ENCODE measurements at places on chromosomes 3 and 15.

DNA sequence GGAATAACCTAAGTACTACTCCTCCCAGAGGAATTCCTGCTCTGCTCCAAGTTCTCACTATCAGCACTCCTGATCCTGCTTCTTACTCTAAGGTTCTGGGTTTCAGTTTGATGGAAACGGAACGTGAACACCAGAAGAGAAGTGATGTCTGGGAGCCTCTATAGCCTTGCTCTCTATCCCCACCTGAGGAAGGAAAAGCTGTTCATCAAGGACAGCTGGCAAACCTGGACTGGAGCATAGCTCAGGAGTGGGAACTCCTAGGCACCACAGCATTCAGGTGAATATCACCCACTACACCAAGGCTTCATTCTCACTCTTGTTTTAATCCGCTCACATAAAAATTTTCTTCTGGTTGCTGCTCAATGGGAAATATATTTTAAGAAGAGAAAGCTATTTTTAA lies 13.0 kb upstream of the CADPS start:
- no peak for DNase-seq

DNA sequence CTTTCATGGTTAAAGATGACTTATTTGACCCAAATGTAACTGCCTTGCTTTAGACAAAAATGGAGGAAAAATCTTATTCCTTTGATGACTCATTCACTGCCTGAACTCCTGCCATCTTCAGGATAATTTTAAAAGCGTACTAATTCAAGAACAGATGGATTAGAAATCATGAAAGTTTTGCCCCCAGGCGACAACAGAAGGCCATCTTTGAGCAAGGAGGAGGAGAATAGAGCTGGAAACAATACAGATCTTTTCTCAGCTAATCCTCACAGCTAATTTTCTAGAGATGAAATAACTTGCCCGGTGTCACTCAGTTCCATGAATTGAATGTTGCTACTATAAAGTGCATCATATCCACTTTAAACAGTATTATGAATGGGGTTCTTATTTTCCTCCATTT lies 324.7 kb upstream of the RARB start:
- DNase-seq: no peak

- no peak for DNase-seq
These were observed 212.7 kb downstream of the PDZRN3 start for GRCh38 chr3:73411993-73412392.

DNA sequence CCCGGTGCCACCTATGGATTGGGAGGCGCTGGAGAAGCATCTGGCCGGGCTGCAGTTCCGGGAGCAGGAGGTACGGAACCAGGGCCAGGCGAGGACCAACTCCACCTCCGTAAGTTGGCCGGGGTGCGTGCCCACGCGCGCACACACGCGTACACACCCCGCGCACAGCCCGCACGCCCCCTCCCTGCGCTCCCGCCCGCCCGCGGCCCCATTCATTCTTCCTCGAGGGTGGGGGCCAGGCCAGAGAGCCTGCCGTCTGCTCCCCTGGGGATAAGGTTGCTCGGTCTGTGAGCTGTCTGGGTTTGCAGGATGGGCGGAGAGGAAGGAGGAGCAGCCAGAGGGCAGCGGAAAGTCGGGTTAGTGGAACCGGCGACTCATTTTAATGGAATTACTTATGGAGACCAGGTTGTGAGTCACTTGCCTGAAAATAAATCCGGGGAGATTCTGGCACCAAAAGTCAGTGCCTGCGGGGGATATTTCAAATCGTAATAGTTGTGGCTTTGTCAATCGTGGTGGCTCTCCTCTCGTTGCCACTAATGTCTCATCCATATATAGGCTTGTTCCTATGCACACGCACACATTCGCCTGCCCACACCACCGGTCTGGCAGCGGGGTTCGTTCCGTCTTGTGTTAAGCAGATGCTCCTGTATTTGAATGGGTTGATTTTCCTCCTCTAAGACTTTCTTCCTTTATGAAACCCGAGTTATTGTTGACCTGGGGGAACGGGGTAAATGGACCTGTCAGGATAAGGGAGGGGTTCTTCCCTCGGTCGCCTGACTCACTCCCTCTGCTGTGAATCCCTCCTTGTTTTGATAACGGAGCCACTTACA lies 223.4 kb upstream of the IL12A start:
- peak; percentile 95 for DNase-seq

DNA sequence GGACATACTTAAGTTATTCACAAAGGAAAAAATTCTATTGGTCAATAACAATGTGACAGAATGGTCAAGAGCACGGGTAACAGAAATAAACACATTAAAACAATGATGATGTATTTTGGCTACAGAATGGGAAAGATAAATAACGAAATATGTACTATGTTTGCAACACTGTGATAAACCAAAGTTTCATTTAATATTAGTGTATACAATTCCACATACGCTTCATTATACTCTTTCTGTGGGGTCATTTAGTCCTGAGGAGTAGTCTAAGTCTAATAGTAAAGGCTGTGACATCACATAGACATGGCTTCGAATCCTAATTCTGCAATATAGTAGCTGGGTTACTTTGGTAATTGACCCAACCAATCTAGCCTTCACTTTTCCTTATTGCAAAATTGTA lies 408.3 kb downstream of the MCTP2 start:
- DNase-seq: no peak

DNA sequence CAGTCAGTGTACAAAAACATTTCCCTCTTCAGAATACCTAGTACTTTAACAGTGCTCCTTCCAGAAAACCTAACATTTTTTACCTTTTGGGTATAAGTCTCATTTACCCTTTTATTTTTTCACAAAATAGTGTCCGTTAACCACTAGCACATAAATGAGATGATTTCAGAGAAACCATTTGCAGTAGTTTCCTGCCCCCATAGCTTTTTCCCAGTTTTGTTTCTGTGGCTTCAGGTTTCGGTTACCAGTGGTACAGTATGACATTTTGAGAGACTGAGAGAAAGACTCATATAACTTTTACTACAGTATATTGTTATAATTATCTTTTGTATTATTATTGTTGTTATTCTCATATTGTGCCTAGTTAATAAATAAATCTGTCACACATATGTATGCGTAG lies 6.2 kb upstream of the RBMS3 start:
- no peak for DNase-seq

GRCh38 chr3:121330118-121330517 lies 215.7 kb downstream of the POLQ start:
- no peak for DNase-seq

DNA sequence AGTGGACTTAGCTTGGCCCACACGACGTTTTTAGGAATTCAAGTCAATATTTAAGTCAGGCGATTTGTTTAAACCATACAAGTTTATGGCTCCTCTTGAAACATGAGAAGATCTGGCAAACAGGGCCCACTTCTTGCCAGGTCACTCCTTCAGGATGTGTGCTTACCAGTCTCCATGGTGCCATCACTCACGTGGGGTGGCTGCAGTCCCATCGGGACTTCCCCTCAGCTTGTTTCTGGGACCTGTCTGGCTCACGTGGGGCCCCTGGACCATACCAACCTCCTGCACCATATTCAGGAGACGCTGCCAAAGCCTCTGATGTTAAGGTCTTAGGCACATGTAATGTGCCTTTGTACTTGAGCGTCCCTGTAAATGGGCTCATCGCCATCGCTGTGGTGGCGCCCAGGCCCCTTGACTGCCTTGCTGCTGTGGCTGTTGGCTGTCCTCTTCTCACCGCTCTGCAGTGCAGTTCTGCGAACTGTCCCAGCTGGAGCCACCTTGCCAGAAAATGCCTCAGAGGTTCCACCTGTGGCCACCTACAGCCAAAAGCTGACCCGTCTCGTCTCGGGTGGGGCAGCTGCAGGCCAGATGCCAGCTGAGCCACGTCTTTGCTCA lies 8.9 kb downstream of the MCM2 start:
- no peak for DNase-seq

DNA sequence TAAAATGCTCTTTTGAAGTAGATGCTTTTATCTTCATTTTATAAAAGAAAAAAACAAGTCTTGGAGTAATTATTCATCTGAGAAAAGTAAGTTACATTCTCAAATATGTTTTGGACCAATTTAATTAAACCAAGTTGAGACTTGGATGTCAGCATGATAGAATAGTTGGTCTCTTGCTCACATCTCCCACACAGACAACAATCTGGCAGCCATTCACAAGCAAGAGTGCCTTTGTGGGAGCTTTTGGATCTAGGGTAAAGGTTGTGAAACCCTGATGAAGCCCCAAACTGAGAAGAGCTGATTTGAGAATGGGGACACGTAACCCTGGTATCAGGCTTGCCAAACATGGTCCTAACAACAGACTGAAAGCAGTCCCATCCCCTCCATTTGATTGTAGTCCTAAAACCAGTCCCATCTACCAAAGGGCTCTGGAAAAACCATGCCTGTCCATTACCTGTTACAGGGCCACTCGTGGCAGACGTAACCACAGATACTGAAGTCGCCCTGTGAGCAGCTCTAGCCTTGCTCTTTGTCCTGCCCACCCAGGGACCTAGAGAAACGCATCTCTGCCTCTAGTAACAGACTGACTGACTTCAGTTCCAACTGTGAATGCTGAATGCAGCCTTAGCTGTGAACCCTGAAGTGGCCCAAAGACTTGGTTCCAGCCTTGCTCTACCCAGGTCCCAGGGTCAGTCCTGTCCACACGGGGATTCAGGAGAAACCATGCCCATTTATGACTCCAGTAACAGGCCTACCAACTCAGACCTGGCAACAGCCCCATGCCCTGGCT lies 145.5 kb upstream of the SYNPR start:
- no peak for DNase-seq

GRCh38 chr3:161991901-161992540 lies 495.4 kb downstream of the OTOL1 start:
- no peak for DNase-seq

DNA sequence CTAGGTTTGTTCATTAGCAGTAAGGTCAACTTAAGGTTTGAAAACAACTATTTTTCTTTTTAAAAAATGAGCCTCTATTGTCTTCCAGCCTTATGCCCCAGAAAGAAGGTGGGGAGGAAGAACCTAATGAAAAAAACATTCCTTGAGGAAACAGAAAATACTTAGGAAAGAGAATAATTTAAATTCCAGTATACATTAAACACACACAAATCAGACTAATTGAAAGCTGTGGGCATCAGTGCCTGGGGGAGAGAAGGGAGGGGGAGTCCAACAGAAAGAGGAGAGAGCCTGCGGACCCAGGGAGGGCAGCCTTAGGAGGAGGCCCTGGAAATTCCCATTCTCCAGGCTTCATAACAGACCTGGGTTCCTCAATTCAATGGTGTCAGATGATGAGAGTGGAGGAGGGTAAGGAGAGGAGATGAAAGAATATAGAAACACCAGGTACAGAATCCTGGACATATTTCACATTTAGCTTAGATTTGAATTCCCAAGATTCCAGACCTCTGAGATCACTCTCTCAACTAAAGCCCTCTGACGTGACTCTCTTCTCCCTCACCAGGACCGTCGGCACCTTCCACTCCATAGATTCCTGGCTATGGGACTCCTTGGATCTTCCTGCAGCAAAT lies 320.5 kb upstream of the UMPS start:
- DNase-seq: peak; percentile 74

DNA sequence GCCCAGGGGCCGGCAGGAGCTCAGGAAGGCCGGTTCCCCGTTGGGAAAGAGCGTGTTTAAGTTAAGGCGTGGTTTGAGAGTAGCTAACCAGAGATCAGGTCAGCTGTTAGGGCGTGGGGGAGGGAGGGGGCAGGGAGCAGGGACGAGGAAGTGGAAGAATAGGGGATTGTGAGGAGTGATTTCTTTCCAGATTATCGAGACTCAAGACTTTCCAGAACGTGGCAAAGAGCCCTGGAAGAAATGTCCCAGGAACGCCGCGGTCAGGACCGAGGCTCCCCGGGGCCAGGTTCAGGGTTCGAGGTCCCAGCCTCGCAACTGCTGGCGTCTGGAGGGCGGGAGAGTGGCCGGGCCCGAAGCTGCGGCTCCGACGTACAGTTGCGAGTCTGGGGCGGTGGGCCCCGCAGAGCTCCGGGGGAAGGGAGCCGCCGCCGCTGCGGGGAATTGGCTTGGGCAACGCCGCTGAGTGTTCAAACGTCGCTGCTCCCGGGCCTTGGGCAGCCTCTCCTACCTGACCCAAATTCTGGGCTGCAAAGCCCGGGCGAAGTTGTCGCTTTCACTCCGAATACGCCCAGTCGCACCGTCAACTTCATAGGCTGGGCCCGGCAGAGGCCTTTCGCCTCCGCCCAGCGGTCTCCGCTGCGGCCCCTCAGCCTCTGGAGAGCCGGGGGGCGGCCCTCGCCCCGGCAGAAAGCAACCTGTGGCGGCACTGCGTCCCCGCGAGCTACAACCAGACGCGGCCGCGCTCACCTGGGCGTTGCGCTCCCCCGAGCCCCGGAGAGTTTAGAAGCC lies 9.5 kb downstream of the ISL2 start:
- no peak for DNase-seq

DNA sequence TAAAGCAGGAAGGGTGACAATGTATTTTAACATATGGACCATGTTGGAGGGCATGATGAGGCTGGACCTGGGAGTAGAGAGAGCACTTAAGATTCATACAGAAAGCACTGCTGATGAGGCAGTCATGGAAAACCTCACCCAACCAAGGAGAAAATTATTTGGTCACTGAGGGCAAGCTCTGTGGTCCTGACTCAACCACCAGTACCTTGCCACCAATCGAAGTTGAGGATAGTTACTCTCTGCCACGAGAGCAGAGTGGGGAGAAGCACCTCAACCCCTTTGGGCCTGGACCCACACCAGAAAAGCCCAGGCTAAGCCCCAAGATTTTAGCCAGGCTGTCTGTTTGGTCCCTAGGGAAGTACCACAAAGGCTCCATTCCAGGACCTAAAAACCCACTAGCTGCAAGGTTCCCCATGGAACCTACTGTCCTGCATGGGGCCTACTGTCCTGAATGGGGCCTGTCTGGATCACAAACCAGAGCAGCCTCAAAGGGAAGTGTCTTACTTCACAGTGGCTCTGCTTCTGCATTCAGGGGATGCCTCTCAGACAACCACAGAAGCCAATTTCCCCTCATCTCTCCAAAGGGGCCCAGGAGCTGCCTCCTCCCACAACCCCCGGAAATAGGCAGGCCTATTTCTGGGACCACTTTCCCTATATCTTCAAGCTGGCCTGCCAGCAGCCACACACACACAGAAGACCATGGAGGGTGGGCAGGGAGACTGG lies 4.2 kb downstream of the CCDC71 start:
- DNase-seq: no peak

DNA sequence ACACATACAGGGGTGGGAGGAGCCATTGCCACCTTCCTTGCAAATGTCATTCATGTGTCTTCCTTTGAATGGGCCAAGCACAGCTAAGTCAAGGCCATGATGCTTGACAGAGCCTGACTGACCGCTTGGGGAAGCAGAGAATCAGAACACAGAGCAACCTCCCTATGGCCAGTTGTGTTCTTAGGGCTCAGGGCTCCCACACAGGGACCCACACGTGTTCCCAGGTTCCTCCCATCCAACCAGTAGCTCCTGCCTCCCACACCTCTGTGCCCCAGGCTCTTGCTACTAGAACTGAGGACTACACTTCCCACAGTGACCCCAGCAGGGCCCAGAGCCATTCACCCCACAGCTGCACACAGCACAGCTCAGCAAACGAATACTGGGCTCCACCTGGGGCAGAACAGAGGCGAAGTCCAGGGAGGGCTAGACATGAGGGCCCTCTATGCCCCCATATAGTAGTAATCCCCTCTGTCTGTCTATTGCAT lies 42.9 kb downstream of the KLF15 start:
- DNase-seq: no peak

- no peak for DNase-seq
These were observed 105.3 kb downstream of the CTNNB1 start for GRCh38 chr3:41304593-41304992.

- DNase-seq: no peak
These were observed 220.7 kb upstream of the PRICKLE2 start for GRCh38 chr3:64445944-64446300.
